ENCODE measurements at places on chromosomes 13 and 19.

DNA sequence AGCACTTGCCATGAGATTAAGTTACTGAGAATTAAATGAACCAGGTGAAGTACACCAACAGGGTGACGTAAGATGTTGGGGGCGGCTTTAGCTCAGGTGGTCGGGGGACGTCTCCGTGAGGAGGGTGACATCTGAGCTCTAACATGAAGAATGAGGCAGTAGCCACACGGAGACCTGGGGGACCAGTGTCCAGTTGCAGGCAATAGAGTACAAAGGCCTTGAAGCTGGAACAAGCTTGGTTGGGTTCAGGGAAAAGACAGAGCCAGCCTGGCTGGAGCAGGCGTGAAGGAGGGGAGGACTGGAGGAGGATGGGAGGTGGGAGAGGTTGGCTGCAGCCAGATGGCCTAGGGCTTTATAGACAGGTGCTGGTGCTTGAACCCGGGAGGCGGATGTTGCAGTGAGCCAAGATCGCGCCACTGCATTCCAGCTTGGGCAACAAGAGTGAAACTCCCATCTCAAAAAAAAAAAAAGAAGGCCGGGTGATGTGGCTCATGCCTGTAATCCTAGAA lies 1.6 kb downstream of the SPINT2 start:
- no peak for DNase-seq

- no peak for DNase-seq
Measured at GRCh38 chr13:46496086-46496485, 56.9 kb upstream of the LRCH1 start.

GRCh38 chr19:17073869-17074633 lies 1.2 kb downstream of the HAUS8 start:
- no peak for DNase-seq

- no peak for DNase-seq
Measured at GRCh38 chr13:19089315-19089714, 92.3 kb downstream of the TUBA3C start.

DNA sequence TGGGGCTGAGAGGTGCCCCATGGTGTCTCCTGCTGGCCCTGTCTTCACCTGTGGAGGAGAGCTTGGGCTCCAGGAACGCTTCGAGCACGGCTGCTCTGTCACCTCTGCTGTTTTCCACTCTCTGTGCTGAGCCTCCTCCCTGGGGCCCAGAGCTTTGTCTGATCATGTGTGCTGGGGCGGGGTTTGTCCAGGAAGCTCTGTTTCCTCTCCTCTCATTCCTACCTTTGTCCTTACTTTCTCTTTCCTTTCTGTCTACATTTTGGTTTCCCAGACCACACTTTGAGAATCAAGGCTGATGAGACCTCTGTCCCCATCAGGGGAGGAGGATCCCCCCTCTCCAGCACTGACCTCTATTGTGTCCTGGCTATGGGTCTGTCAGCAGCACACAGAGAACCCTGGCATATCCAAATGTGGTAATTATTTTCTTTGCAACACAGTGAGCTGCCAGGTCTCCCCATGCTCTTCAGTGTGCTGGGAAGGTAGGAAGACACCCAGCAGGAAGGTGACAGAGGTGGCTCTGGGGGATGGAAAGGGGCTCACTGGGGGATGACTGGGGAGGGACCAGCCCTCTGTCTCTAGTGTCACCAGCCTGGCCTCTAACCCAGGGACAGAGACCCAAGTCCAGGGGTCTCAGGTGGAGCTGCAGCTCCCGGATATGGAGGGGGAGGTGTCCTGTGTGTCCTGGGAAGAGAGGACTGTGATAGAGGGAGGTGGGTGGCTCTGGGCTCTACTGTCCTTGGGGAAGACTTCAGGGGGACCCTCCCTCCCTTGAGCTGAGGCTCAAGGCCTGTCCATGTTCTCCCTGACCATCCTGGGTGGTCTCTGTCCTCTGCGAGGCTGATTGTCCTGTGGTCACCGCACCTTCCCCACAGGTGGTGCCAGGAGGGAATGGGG lies at the start of gene CEACAM1:
TSS of gene CEACAM1 (minus strand) at position 128 of the 894 bp plus-strand sequence. CDS start at position 21, 107 bp downstream.
- peak; percentile 37 for DNase-seq

Measured in CD4-positive, alpha-beta T cell treated with Interleukin-4 for 4 hours (primary cell).